ENCODE measurements at places on chromosomes 4 and X.

DNA sequence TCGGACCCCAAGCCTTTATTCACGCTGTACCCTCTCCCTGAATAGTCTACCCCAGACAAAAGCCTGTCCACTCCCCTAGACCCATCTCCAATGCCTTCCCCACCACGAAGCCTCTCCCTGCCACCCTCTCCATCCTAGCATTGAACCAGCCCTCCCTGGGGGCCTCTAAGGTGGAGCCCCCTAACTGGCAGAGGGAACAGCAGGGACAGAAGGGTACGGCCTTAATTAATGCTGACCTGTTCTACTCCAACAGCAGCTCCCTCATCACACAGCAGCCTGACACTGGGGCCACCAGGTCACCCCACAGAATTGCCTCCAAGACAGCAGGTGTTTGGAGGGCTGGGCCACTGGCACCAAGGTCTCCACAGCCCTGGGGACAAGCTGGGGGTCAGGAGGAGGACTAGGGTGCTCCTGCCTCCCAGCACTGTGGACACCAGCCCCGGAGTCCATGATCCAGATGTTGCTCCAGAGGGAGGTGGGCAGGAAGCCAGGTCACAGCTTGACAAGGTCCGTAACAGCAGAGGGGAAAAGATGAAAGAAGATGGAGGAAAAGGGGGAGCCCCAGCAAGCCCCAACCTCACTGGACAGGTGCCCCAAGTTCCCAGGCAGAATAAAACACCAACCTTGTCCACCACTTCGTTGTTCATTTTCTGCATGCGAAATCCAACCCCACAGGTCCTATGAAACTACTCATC, 3.7 kb downstream of the CRMP1 start:
- DNase-seq: no peak

- no peak for DNase-seq
These were observed 91.1 kb downstream of the SEL1L3 start for GRCh38 chr4:25771672-25772071.

- DNase-seq: no peak
These were observed 89.8 kb upstream of the TNIP3 start for GRCh38 chr4:121253961-121254360.

- peak; percentile 33 for DNase-seq
These were observed 41.8 kb downstream of the INTS12 start for GRCh38 chr4:105666693-105667092.

GRCh38 chr4:34851411-34851810, 1392.9 kb downstream of the ARAP2 start:
- no peak for DNase-seq

- DNase-seq: peak; percentile 83
These were observed 20.9 kb downstream of the MAPK10 start for GRCh38 chr4:86338989-86339388.

GRCh38 chrX:109685656-109686078, 47.4 kb downstream of the ACSL4 start:
- no peak for DNase-seq

DNA sequence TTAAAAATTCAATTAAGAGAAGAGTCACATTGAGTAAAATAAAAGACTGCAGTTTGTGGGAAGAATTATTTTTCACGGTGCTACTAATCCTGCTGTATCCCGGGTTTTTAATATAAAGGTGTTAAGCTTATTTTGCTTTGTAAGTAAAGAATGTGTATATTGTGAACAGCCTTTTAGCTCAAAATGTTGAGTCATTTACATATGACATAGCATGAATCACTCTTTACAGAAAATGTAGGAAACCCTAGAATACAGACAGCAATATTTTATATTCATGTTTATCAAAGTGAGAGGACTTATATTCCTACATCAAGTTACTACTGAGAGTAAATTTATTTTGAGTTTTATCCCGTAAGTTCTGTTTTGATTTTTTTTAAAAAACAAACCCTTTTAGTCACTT, 39.7 kb downstream of the IRS4 start:
- DNase-seq: no peak

GRCh38 chr4:112845386-112845785, 204.1 kb upstream of the ANK2 start:
- DNase-seq: no peak

DNA sequence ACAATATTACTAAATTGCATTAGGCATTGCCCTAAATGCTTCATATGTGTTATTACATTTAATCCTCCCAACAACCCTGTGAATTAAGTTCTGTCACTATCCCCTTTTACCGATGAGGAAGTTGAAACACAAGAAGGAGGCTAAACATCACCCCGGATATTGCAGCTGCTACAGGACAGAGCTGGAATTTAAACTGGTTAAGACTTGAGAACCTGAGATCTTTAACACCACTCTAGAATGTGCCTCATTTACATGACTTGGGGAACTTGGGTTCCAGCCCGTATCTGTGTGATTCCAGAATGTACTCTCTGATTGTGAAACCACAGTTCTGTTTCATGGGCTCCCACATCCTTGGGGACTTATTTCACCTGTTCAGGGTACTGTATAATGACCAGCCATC, 165.1 kb upstream of the PPARGC1A start:
- DNase-seq: no peak

- peak; percentile 34 for DNase-seq
These were observed 67.2 kb downstream of the TMPRSS11F start for GRCh38 chr4:68062501-68062900.

DNA sequence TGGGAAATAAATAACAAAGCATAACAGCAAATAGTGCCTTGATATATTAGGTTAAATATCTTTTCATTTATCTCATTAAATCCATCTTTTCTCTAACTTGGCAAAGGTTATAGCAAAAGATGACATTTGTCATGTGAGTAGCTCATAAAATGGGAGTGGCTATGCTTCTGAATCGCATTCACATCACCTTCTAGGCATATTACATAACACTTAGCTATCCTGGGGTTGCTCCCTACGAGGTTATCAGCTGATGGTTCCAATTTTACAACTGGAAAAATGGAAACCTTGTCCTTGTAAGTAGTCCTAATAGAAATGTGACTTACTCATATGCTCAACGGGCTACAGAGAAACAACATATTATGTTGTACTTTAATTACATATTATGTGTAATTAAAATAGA, 10.3 kb upstream of the CASP6 start:
- DNase-seq: no peak

GRCh38 chr4:45778514-45778913, 345.3 kb downstream of the GABRG1 start:
- no peak for DNase-seq

DNA sequence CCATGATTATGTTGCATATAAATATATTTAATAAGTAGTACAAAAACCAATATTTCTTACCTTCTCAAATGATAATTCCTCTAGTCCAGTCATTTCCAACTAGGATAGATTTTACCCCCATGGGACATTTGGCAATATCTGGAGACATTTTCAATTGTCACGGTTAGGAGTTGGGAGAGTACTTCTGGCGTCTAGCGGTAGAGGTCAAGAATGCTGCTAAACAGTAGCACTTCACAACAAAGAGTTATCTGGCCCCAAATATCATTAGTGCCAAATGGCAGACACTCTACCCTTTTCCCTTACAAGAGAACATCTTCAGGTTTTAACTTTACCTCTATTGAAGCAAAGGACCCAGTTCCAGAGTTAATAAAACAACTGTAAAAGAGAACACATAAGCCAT, 168.1 kb downstream of the FAT4 start:
- no peak for DNase-seq

GRCh38 chrX:47145395-47146120, 537 bp downstream of the RBM10 start:
- DNase-seq: no peak

- DNase-seq: peak; percentile 27
These were observed 49.2 kb upstream of the TLR2 start for GRCh38 chr4:153634738-153635353.

DNA sequence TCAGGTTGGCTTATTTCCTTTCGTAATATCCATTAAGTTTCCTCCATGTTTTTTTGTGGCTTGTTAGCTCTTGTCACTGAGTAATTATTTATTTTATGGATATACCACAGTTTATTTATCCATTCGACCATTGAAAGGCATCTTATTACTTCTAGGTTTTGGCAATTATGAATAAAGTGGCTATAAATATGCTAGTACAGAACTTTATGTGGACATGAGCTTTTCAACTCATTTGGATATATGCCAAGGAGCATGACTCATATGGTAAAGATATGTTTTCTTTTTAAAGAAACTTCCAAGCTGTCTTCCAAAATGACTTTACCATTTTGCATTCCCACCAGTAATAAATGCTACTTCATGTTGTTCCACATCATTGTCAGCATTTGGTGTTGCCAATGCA, 803.6 kb downstream of the GLUD2 start:
- no peak for DNase-seq

- DNase-seq: no peak
These were observed 71.9 kb upstream of the PHOX2B start for GRCh38 chr4:41820473-41820872.

GRCh38 chr4:73705056-73705432, 35.3 kb upstream of the CXCL8 start:
- no peak for DNase-seq

DNA sequence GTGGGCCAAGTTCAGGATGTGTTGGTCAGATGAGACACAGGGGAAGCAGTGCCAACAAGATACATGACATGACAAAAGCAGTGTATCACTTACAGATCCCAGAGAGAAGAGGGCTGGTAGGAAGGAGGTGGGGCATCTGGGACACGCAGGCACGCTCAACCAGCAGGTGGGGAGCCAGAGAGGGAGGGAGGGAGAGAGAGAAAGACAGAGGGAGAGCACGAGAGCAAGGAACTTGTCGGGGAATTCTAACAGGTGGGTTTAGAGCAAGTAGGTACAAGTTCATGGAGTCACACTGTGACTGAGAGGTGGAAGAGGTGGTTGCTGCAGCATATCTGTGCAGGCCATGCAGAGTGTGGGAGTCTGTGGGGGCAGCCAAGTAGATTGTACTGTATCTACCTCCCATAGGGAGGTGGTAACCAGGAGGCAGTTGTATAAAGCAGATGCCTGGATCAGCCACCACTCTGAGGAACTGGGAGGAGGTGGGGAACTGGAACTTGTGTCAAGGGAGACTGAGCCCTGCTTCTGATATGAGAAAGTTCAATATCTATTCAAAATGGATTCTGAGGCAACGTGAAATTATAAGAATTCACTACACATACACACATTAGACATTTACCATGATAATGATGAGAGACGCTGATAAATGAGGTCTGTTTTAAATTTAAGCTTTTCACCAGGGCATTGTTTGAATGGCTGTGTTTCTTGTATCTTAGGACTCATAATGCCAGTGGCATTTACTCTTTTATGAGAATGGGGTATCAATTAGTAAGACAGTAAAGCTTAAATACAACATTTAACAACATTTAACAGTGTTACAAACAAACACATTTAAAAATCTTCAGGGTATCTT, 43.7 kb downstream of the BBS12 start:
- no peak for DNase-seq

DNA sequence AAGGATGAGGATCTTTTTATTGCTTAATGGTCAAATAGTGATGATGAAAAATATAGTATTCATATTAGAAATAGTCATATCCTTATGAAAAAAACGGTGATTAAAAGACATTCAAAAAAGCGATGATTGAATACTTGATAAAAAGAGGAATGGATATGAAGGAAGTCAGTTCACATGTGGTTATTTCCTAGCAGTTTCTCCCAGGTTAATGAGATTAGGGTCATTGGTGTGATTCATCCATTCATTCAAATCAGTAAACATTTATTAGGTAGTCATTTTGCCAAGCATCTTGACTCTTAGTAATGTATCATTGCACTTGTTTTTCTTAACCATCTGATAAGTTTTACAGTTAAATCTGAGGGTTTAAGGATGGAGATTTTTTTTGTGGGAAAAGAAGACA, 294.1 kb downstream of the ARHGAP24 start:
- DNase-seq: no peak

- DNase-seq: peak; percentile 66
These were observed 56.6 kb downstream of the AASDH start for GRCh38 chr4:56330691-56331090.

All from foreskin melanocyte (primary cell).